ENCODE measurements at places on chromosomes 13 and 19.

- no peak for DNase-seq
Measured at GRCh38 chr13:35729926-35730627, 253.6 kb upstream of the MAB21L1 start.

DNA sequence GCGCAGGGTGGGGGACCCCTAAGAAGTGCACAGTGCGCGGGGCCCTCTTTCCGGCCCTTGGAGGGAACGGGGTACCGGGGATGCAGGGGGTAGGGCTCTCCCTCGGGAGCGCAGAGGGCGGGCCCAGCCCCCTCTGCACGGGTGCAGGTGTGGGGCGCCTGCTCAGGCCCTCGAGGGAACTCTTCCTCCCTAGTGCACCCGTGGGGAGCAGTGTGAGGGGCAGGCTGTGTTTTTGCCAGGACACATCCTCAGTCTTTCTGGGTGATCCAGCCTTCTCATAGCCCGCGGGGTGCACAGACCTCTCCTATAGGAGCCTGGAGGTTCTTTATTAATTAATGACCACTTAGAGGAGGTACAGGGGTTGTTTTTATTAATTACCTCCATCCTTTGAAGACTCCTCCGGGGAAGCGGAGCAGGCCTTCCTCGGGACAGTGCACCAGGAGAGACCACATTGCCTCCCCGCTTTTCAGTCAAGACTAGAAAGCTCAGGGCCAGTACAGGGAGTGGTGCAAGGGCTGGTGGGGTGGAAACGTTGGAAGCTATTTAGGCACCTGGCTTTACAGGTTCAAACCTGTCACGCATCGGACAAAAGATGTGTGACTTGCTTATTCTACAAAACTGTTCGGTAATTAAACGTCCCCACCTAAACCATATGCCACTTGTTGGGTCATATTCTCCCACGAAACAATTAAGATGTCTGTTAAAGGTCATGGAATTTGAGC lies 598 bp upstream of the GJB6 start:
- DNase-seq = no peak

DNA sequence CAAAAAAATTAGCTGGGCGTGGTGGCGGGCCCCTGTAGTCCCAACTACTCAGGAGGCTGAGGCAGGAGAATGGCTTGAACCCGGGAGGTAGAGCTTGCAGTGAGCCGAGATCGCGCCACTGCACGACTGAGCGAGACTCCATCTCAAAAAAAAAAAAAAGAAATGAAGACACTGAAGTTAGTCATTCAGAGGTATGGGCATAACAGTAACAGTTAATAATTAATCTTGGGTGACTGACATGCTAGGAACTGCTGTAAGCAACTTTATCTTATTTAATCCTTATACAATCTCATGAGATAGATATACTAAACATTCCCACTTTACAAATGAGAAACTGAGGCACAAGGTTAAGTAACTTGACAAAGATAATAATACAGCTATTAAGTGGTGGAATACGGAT lies 4.9 kb downstream of the SKA3 start:
- DNase-seq = no peak

DNA sequence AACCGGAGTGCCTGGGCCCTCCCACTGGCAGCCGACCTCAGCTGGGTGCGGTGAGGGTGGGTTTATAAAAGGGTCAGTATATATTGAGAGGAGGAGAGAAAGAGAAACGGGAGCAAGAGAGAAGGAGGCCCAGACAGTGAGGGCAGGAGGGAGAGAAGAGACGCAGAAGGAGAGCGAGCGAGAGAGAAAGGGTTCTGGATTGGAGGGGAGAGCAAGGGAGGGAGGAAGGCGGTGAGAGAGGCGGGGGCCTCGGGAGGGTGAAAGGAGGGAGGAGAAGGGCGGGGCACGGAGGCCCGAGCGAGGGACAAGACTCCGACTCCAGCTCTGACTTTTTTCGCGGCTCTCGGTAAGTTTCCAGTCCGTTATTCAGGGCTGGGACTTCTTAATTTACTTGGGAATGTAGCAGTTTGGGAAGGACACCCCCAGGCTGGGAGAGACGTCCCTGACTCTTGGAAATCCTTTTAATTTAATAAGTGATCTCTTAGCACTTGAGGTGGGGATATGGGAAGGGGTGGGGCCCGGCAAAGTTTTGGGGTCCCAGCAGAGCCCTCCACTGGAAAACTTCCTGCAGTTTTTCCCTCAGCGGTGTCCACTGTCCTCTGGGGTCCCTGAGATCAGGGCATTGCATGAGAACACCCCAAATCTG lies at the start of gene EMP3:
Gene EMP3 (plus strand): TSS at position 288 of the 646 bp plus-strand sequence. CDS start 1,293 bp downstream, outside the sequence.
- DNase-seq = no peak

DNA sequence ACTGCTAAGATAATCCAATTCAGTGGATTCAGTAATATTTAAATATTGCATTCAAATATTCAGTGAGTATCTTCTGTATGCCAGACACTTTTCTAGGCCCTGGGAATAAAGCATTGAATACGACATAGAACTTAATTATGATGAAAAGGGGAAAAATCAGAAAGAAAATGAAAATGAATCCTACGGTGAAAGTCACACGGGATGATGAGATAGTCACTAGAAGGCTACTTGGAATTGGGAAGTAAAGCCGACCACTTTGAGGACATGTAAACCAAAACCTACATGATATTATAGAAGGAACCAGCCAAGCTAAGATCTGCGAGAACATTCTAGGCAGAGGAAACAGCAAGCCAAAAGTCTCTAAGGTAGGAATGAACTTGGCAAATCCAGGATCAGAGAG lies 10.1 kb downstream of the DPY19L3 start:
- DNase-seq = no peak

DNA sequence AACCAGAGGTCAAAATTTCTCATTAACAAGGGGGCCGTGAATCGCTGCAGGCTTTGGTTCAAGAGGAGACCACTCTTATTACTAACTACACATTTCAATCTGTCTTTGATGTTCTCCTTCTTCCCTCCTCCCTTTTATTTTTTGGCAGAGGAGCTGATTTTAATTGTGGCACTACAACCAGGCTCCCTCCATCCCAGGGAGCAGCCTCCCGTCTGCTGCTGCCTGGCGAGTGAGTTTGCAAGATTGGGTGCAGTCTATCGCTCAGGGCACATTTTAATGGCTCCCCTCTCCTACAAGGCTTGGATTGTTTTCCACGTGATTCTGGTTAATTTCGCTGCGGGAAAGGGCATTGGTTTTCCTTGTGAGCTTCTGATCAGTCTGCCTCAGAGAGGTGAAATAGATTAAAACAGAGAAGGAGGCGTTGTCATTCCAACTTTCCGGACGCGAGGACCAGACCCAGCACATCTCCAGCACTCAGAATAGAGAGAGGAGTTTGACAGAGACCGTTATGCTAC lies 81.4 kb downstream of the KCTD15 start:
- DNase-seq = no peak

GRCh38 chr13:84784443-84785153 lies 902.3 kb upstream of the SLITRK1 start:
- no peak for DNase-seq

DNA sequence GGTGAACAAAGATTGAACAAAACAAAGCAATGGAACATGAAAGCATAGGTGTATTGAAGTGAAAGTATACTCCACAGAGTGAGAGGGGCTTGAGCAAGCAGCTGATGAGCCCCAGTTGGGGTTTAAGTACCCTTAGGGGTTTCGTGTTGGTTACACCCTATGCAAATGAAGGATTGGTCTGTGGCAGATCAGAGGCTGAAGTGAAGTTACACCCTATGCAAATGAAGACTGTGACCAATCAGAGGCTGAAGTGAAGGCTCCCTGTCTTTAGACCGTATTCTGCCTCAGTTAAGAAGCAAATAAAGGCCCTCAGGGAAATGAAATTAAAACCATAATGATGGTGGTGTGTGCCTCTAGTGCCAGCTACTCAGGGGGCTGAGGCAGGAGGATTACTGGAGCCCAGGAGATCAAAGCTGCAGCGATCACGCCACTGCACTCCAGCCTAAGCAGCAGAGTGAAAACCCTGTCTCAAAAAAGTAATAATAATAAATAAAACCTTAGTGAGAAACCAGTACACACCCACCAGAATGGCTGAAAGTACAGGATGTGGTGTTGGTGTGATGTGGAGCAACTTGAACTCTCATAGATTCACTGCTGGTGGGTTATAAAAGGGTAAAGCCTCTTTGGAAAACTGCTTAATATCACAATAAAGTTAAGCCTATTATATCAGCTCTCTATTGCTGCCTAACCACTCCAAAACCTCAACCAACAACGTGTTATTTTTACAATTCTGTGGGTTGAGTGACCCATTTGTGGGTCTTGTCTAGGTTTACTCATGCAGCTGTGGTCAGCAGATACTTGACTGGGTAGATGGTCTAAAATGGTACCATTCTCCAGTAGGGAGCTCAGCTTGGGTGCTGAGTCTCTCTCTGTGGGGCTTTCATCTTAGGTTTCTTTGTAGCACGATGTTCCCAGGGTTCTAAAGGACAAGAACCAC lies 12.8 kb upstream of the UPF3A start:
- no peak for DNase-seq

- no peak for DNase-seq
Measured at GRCh38 chr19:34365463-34366401, 736 bp downstream of the GPI start.

GRCh38 chr19:33660410-33661124 lies 38.8 kb downstream of the CHST8 start:
- no peak for DNase-seq

GRCh38 chr13:113144255-113144629 lies 14.2 kb upstream of the PROZ start:
- DNase-seq = no peak

DNA sequence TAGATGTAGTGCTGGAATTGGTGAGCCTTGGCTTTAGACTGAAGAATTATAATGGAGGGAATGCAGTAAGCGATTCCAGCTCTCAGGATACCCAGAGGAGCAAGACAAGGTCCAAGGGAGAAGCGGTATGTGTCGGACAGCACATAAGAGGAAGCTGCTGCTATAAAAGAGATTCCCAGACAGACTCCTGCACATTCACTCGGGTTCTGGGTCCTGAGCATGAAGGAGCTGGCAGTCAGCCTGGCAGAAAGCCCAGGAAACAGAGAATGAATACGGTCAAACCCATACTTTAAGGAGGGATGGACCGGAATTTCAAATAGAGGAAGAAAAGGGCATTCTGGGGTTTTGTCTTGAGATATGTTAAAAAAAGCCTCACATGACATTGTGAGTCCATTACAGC lies 308.3 kb downstream of the DNAJC15 start:
- no peak for DNase-seq

DNA sequence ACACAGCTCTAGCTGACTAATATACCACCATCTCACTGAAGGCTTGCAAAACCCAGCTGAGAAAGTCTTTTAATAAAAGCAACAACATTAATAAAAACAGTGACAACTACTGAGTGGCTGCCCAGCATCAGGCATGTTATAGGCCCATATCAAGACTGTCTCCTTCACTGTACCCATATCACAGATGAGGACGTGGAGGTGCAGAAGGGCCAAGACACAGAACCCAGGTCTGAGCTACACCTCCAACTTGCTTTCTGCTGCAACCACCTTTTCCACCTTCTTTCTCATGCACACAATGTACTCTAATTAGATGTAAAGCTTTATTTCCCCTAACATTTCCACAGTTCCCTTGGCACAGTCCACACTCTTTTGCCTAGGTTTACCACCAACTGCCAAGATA lies 10.7 kb upstream of the MED26 start:
- DNase-seq = no peak

- no peak for DNase-seq
Measured at GRCh38 chr13:24178847-24179485, 18.4 kb downstream of the SPATA13 start.

DNA sequence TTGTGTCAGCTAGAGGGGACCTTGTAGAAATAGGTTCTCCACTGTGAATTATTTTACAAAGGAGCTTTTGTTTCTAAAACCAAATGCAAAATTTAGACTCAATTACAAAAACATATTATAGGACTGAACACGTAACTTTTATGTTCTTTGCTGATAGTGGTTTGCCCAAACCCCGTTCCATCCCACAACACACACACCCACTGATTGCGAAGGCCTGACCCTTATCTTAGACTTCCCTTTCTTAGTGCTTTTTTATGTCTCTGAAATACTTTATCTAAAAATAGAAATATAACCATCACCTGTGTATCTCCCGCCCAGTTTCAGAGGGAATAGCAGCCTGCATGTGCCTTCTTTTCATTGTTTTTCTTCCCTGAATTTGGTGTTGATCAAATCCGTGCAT lies 13.0 kb downstream of the CCNA1 start:
- no peak for DNase-seq

GRCh38 chr19:6822311-6822670 lies 49.8 kb downstream of the VAV1 start:
- DNase-seq = no peak

DNA sequence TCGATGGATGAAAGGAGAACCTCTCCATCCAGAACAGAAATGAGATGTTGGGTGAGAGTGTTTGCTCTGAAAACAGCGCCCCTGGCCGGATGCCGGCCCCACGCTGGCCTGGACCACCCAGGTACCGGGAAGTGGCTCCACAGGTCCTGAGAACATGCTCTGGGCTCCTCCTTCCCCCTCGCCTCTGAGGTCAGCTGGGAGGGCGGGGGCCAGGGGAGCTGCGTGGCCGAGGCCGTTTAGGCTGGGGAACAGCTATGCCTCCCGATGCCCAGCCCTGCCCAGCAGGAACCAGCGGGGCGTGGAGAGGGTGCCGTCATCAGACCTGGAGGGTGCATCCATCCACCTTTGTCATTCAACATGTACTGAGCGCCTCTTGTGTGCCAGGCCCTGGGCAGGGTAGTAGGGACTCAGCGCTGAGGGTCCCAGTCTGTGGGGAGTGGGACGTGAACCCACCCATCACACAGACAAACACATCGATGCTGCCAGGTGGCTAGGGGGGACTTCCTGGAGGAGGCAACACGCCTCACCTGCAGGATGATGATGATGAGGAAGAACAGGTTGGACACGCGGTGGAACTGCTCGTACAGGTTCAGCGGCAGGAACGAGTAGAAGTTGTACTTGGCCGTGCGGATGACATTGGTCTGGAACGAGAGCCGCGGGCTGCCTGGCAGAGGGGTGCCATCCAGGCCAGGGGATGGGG lies 4.2 kb downstream of the ATP8B3 start:
- no peak for DNase-seq

DNA sequence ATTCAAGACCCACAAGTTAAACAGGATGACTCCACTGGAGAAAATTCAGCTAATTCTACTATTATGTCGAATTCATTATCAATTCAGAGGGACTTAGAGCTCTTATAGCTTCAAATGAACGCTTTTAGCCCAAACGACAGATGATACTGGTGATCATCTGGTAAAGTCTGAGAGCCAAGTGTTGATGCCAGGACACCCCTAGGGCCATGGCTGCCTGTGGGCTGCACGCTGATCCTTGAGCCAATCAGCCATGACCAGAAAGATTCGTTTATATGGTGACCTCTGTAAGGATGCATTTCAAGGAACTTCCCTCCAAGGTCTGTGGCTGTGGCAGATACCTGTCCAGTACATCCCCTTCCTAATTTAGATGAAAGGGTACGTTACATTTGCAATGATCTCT lies 10.9 kb downstream of the MEDAG start:
- no peak for DNase-seq

- DNase-seq = no peak
Measured at GRCh38 chr19:4776436-4777211, 14.9 kb upstream of the FEM1A start.
